ENCODE measurements at places on chromosomes 11 and 22. TPM values are rescaled to one million over a fixed set of nuclear protein-coding genes. Genes with fewer than 3 reads are reported as not detected.

DNA sequence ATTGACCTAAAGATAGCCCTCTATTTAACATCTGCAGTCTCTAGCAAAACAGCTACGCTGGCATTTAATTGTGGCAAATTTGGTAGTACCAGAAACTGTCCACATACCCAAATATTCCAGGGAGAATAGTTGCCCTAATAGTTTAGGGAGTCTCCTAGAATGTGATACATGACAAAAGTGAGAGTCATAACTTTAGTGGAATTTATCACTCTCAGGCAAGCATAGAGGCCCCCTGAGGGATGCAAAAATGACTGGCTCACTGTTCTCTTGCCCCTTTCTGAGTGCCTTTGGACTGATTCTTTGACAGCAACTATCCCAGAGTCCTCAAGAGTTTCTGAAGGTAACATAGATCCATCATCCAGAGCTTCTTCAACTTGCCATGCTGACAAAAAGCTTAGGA, 2.3 kb upstream of the OR51B4 start:
- H3K27ac ChIP-seq: no peak overlapping the region
- H3K4me3 ChIP-seq: no peak overlapping the region
- no peaks in the 10 kb centered on the region for H3K36me3 ChIP-seq
- no peaks in the 10 kb centered on the region for H3K4me1 ChIP-seq

DNA sequence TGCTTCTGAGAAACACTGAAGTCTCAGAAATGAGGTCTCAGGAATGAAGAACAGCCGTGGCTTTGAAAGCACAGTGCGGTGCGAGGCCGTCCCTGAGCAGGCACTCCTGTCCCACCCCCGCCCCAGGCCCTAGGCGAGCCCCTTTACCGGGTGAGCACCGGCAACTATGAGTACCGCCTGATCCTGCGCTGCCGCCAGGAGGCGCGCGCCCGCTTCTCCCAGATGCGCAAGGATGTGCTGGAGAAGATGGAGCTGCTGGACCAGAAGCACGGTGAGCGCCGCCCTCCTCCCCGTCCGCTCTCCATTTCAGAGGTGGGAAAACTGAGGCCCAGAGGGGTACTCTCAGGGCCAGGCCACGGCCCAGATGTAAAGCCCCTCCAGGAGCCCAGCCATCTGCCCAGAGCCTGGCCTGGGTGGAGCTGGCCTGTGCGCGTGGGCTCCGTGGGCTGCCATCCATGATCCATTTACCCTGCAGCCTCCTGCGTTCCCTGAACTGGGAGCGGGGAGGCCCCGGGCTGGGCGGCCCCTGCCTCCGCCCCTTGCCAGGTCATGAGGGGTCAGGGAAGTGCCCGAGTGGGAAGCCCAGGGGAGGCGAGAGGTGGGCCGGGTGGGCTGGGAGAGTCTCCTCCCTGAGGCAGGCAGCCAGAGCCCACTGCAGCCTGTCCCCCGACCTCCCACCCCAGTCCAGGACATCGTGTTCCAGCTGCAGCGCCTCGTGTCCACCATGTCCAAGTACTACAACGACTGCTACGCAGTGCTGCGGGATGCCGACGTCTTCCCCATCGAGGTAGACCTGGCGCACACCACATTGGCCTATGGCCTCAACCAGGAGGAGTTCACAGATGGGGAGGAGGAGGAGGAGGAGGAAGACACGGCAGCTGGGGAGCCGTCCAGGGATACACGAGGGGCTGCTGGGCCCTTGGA, 9.5 kb downstream of the SLC16A8 start:
- peaks cover under 1% of the 10 kb centered on the region for H3K27me3 ChIP-seq
- no peak for DNase-seq
- no peak overlapping the region for H3K4me3 ChIP-seq
- H3K36me3 ChIP-seq: no peaks in the 10 kb centered on the region
- H3K4me1 ChIP-seq: no peaks in the 10 kb centered on the region

- no peak for DNase-seq
- H3K36me3 ChIP-seq: peaks cover 2% of the 10 kb centered on the region
- no peak overlapping the region for H3K27ac ChIP-seq
- H3K27me3 ChIP-seq: peaks cover 17% of the 10 kb centered on the region
Measured at GRCh38 chr11:75040167-75040770, 51.5 kb downstream of the NEU3 start.

GRCh38 chr11:34654483-34655334, 33.8 kb downstream of the EHF start:
- peaks cover 17% of the 10 kb centered on the region for H3K4me1 ChIP-seq
- DNase-seq: no peak
- H3K4me3 ChIP-seq: no peak overlapping the region
- H3K27ac ChIP-seq: no peak overlapping the region

GRCh38 chr22:27416511-27417420, 384.8 kb downstream of the MN1 start:
- no peak overlapping the region for H3K4me3 ChIP-seq
- no peak for DNase-seq
- H3K27ac ChIP-seq: no peak overlapping the region
- no peaks in the 10 kb centered on the region for H3K36me3 ChIP-seq
- H3K27me3 ChIP-seq: peaks cover 19% of the 10 kb centered on the region
- no peaks in the 10 kb centered on the region for H3K4me1 ChIP-seq

- H3K4me3 ChIP-seq: no peak overlapping the region
- peaks cover 29% of the 10 kb centered on the region for H3K4me1 ChIP-seq
- H3K27ac ChIP-seq: peak overlapping the region; percentile 12
Measured at GRCh38 chr11:86291466-86292262, 10.4 kb upstream of the HIKESHI start.

DNA sequence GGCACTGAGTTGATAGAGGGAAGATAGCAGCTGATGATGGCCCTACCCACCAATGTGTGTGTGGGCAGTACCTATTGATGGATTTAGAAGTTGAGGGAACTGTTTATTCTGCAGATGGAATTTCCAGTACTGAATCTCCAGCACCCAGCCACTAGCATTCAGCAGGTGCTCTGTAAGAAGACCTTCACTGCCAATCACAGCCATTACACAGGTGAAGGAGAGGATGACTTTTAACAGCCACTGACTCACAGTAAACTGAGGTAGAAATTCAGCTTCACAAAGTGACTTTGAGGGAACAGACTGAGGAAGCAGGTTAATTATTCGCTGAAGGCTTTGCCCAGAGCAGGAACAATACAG, 107.8 kb downstream of the GGTLC2 start:
- peaks cover 7% of the 10 kb centered on the region for H3K27me3 ChIP-seq
- H3K36me3 ChIP-seq: no peaks in the 10 kb centered on the region
- H3K27ac ChIP-seq: no peak overlapping the region
- no peak for DNase-seq
- peaks cover 9% of the 10 kb centered on the region for H3K4me1 ChIP-seq
- H3K4me3 ChIP-seq: no peak overlapping the region

- no peak overlapping the region for H3K4me3 ChIP-seq
- H3K27ac ChIP-seq: no peak overlapping the region
- H3K27me3 ChIP-seq: no peaks in the 10 kb centered on the region
- no peak for DNase-seq
- H3K36me3 ChIP-seq: no peaks in the 10 kb centered on the region
Measured at GRCh38 chr11:119496469-119496868, 73.5 kb upstream of the THY1 start.

GRCh38 chr11:44014968-44015623, 32.7 kb upstream of the ACCSL start:
- H3K36me3 ChIP-seq: no peaks in the 10 kb centered on the region
- DNase-seq: no peak
- no peak overlapping the region for H3K27ac ChIP-seq
- H3K4me1 ChIP-seq: no peaks in the 10 kb centered on the region

- no peaks in the 10 kb centered on the region for H3K27me3 ChIP-seq
- no peaks in the 10 kb centered on the region for H3K4me1 ChIP-seq
- no peak overlapping the region for H3K27ac ChIP-seq
- no peak for DNase-seq
- no peak overlapping the region for H3K4me3 ChIP-seq
Measured at GRCh38 chr11:20762116-20762844, 92.9 kb downstream of the NELL1 start.

GRCh38 chr11:10413268-10413667, 41.8 kb upstream of the AMPD3 start:
- H3K27me3 ChIP-seq: peaks cover 19% of the 10 kb centered on the region
- H3K36me3 ChIP-seq: no peaks in the 10 kb centered on the region
- H3K4me3 ChIP-seq: no peak overlapping the region
- H3K4me1 ChIP-seq: peaks cover 21% of the 10 kb centered on the region
- H3K27ac ChIP-seq: no peak overlapping the region

- no peaks in the 10 kb centered on the region for H3K27me3 ChIP-seq
- no peak overlapping the region for H3K4me3 ChIP-seq
- H3K4me1 ChIP-seq: no peaks in the 10 kb centered on the region
- H3K27ac ChIP-seq: no peak overlapping the region
Measured at GRCh38 chr11:107331728-107332127, 125.9 kb downstream of the CWF19L2 start.

GRCh38 chr11:69463995-69464960, 17.2 kb upstream of the LINC01488 start:
- no peak overlapping the region for H3K27ac ChIP-seq
- H3K4me1 ChIP-seq: no peaks in the 10 kb centered on the region
- no peaks in the 10 kb centered on the region for H3K36me3 ChIP-seq
- no peak for DNase-seq
- H3K4me3 ChIP-seq: no peak overlapping the region
- H3K27me3 ChIP-seq: peaks cover 10% of the 10 kb centered on the region

- peak within 1 kb of the TSS; percentile 86 for H3K4me3 ChIP-seq
- no peaks in the 10 kb centered on the region for H3K36me3 ChIP-seq
- H3K27ac ChIP-seq: peak within 1 kb of the TSS; percentile 89
Measured at GRCh38 chr11:66856496-66857233, at the start of gene LRFN4. Gene LRFN4 (plus strand): TSS chr11:66857064. CDS start chr11:66857745, 681 bp downstream.

DNA sequence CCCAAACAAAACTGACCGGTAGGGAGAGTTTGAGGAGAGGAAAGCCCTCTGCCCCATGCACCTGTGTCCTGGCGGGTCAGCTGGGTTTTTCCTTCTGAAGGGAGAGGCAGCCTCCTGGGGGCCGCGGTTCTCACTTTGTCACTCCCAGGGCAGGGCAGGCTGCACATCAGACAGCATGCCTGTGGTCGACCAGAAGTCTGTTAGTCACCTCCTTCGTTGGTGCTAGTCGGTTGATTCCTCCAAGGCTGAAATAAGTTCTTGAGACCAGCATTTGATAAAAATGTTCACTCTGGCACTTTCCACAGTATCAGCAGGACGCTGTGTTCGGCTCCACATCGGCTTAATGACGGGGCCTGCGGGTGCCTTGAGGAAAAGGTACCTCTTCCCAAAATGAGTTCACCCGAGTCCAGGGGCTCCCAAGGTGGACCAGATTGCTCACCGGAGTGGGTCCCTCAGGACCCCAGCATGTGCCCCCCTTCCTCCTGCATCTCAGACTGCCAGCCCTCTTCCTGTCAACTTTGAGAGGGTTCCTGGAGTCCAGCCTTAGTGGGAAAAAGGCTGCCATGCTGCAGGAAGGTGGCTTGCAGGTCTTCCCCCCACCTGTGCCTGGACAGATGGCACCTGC, 373.7 kb upstream of the B3GAT1 start:
- DNase-seq: no peak
- H3K4me3 ChIP-seq: no peak overlapping the region
- H3K27me3 ChIP-seq: peaks cover 4% of the 10 kb centered on the region
- no peaks in the 10 kb centered on the region for H3K4me1 ChIP-seq
- no peak overlapping the region for H3K27ac ChIP-seq

- no peak overlapping the region for H3K27ac ChIP-seq
- no peak overlapping the region for H3K4me3 ChIP-seq
- no peak for DNase-seq
- H3K4me1 ChIP-seq: no peaks in the 10 kb centered on the region
- H3K27me3 ChIP-seq: no peaks in the 10 kb centered on the region
Measured at GRCh38 chr11:132334769-132335280, 964.4 kb downstream of the NTM start.

DNA sequence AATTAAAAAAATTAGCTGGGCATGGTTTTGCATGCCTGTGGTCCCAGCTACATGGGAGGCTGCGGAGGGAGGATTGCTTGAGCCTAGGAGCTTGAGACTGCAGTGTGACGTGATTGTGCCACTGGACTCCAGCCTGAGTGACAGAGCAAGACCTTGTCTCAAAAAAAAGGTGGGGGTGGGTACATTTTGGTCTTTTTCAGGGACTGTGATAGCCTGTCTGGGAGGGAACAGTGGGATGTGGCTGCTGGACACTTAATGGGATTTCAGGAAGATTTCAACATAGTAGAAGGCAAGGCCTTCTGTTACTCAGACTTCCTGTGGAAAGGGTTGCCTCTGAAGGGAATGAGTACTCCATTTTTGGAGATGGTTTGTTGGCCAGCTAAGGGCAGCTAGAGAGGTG, 40.6 kb downstream of the RELT start:
- H3K27ac ChIP-seq: no peak overlapping the region
- H3K36me3 ChIP-seq: peaks cover 29% of the 10 kb centered on the region
- no peak for DNase-seq
- H3K27me3 ChIP-seq: no peaks in the 10 kb centered on the region
- H3K4me1 ChIP-seq: peaks cover 11% of the 10 kb centered on the region

- DNase-seq: no peak
- no peaks in the 10 kb centered on the region for H3K27me3 ChIP-seq
- H3K4me3 ChIP-seq: no peak overlapping the region
- no peaks in the 10 kb centered on the region for H3K4me1 ChIP-seq
- H3K27ac ChIP-seq: no peak overlapping the region
Measured at GRCh38 chr11:41414771-41415440, 44.5 kb downstream of the LRRC4C start.

DNA sequence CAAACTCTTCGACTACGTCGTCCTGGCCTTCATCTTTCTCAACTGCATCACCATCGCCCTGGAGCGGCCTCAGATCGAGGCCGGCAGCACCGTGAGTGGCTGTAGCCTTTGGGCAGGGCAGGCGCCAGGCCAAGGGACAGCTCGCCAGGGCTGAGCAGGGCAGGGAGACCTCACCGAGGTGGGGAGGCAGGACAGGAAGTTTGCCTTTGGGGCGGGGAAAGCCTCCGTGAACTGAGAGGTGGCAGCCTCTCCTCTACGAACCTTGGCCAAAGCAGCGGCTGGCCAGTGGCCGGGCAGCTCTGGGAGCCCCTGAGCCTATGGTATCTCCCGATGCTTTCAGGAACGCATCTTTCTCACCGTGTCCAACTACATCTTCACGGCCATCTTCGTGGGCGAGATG, 93.2 kb downstream of the CACNA1I start:
- H3K27ac ChIP-seq: no peak overlapping the region
- peaks cover 10% of the 10 kb centered on the region for H3K4me1 ChIP-seq
- H3K4me3 ChIP-seq: peak overlapping the region; percentile 39
- no peaks in the 10 kb centered on the region for H3K36me3 ChIP-seq

Gene LUZP2
- total RNA-seq: not detected

Gene RIMBP3B
- total RNA-seq: 1.1 TPM

Gene CHEK2
- total RNA-seq: 36.7 TPM

Gene RFPL3
- total RNA-seq: not detected

Gene SCN2B
- total RNA-seq: not detected

Gene OR4C6
- total RNA-seq: not detected

Gene MS4A6E
- not detected for total RNA-seq

Gene GALNT18
- 2.0 TPM for total RNA-seq

Gene ATXN10
- 81.0 TPM for total RNA-seq

Gene MUC6
- total RNA-seq: not detected

Gene EFCAB6
- 0.37 TPM for total RNA-seq

Gene TRIM51
- total RNA-seq: not detected

All from activated naive CD8-positive, alpha-beta T cell treated with anti-CD3 and anti-CD28 coated beads, Interleukin-2, amount 10 ng/mL, durations not matched to agents 7 days and 5 days (primary cell).